Activated CD8-positive, alpha-beta memory T cell treated with anti-CD3 and anti-CD28 coated beads for 1 hour (primary cell): ENCODE measurements at places on chromosomes 3 and 15.

GRCh38 chr3:142618917-142619461, 22.8 kb downstream of the PLS1 start:
- no peak for DNase-seq

GRCh38 chr15:75171408-75171807, 30.3 kb upstream of the C15orf39 start:
- no peak for DNase-seq

GRCh38 chr3:187025656-187026316, 95.5 kb downstream of the ST6GAL1 start:
- DNase-seq: no peak

DNA sequence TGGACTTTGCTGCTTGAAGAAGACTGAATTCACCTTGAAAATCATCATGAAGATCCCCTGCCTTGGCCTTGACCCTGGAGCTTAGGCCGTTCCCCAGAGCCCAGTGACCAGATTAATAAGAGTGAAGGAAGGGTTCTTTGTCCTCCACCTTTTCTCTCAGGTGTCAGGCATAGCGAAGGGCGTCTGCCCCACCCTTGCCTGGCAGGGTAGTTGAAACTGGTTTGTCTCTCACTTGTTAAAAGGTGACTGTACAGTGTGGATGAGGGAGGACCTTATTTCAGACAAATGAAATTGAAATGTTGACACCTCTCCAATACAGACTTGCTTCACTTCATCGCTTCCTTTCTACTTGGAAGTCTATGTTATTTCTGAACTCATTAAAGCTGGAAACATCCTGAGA, 223.7 kb upstream of the BHLHE40 start:
- DNase-seq: no peak

- no peak for DNase-seq
Measured at GRCh38 chr3:127573912-127574311, 16.6 kb downstream of the TPRA1 start.

DNA sequence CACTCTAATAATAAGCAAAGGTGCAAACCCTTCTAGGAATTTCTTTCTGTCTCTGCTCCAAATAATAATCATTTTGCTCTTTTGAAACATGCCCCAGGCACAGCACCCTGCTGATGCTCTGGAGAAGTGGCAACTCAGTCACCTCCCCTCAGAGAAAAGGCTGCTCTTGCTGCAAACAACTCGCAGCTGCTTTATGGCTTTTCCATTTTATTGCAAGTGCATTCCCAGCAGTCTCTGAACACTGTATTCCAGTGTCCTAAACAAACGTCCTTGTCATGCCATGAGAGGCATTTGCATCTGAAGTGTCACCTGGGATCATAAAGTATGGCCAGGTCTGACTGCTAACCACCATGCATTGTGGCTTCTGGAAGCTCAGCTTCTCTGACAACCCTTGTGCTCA, 358.1 kb upstream of the TRIM42 start:
- no peak for DNase-seq

GRCh38 chr3:157280786-157281185, 120.8 kb upstream of the CCNL1 start:
- no peak for DNase-seq

DNA sequence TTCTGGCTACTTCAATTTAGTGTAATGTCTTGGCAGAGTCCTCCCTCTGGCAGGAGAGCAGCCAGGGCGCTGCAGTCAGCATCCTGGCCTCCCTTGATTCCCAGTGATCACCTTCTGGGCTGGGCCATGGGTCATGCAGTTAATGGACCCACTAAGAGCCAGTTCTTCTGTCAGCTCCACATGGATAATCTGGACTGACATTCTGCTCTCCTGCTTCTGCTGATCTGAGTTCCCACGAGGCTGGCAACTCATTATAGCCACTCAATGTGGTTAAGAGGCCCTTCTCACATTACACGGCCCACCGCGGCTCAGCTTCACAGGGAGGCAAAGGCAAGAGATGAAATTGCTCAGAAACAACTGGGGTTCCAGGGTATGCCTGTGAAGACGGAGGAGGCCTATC, 94.0 kb downstream of the WDR76 start:
- DNase-seq: no peak

DNA sequence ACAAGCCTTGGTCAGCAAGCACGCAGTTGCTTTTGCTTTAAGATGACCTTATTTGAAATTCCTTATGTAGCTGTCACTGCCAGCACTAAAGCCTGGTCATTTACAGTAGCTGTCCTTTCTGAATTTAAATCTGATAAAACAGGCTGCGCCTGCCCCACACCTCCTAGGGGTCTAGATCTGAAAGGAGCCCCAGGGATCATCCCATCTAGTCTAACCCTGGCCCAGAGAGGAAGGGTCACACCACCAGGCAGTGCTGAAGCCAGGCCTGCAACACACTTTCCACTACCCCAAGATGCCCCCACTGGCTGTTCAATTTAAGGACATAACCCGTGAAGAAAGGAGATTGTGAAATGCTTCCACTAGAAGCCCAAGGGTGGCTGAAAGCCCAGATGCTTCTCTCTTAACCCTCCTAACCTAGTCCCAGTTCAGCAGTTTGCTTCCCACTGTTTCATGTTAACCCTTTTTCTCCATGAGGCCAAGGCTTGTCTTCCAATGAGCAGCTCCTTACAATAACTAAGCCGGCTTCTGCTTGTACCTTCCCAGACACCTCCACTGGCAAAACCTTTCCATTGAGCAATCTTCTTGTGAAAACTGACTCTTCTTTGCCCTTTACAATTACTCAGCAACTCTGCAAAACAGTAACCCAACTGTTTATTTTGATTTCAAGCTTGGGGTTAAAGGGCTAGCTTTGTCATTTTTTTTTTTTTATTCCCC, 198.9 kb upstream of the LPP start:
- no peak for DNase-seq

DNA sequence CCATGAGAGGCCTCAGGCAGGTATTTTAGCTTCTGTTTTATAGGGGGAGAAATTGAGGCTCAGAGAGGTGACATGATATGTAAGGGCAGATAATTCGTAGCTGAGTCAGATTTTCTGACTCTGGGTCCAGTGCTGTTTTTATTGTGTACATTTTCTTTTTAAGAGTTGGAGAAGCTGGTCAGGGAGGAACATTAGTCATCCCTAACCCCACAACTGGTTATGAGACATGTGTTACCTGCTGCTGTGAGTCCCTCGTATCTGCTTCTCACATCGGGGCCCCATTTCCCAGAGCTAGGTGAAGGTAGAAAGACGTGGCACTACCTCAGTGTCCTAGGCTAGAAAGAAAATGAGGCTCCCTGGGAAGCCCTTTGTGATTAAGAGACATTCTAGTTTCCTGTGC, 28.6 kb downstream of the GALNT15 start:
- no peak for DNase-seq

GRCh38 chr3:52026041-52026440, 30.3 kb downstream of the DUSP7 start:
- no peak for DNase-seq

DNA sequence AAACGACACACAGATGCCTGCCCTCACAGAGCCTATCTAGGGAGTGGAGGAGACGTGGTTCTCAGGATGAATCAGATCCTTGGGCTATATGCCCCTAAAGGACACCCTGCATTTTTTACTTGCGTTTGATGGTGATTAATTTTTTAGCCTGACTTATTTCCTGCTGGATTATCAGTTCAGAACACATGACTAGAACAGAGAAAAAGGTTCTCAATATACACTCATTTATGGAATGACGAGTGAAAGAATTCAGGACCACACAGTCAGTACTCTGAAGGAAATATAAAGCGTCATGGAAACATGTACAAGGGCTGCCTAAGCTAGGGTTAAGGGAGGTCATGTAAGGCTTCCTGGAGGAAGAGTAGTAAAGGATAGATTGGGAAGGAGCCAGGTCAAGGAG, 121.8 kb downstream of the SSR3 start:
- DNase-seq: no peak

- no peak for DNase-seq
Measured at GRCh38 chr15:67194171-67195114, 60.0 kb downstream of the AAGAB start.

GRCh38 chr3:17300441-17300840, 415.7 kb downstream of the PLCL2 start:
- DNase-seq: no peak

DNA sequence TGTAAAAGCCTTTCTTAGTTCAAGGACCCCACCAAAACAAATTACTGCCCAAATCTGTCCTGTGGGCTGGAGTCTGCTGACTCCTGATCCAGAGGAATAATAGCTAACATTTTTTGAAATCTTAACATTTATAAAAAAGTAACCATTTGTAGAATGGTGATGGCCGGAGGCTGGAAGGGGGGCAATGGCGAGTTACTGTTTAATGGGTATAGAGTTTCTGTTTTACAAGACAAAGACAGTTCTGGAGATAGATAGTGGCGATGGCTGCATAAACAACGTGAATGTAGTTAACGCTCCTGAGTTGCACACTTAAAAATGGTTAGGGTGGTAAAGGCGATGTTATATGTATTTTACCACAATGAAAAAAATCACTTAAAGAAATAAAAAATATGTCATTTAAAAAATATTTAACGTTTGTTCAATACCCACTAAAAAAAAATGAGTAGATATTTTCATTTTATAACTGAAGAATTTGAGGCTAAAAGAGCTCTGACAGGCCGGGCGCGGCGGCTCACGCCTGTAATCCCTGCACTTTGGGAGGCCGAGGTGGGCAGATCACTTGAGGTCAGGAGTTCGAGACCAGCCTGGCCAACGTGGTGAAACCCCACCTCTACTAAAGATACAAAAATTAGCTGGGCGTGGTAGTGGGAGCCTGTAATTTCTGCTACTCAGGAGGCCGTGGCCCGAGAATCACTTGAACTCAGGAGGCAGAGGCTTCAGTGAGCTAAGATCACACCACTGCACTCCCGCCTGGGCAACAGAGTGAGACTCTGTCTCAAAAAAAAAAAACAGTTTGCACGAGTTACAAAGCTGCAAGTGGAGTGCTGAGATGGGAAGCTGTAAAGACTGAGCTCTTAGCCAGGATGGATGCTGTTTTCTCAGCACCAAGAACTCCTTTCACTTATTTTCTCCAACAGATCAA, 37.6 kb downstream of the IGF2BP2 start:
- DNase-seq: no peak

DNA sequence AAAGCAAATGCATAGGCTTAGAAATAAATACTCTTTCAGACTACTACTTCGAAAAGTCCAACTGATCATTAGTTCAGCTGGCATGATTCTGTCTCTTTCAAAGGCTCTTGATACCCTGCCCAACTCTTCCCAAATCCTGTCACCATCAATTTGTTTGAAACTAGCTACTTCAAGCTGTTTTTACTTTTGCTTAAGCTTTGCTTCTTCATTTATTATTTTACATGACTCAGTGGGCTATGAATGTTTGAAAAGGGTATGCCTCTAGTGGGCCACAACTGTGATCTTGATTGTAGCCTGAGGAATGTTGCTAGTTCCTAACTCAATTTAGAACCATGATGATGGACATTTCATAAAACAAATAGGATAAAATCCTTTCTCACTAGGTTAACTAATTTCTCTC, 340.8 kb downstream of the NAALADL2 start:
- DNase-seq: no peak

GRCh38 chr3:38268087-38268486, 2.5 kb downstream of the SLC22A13 start:
- no peak for DNase-seq

DNA sequence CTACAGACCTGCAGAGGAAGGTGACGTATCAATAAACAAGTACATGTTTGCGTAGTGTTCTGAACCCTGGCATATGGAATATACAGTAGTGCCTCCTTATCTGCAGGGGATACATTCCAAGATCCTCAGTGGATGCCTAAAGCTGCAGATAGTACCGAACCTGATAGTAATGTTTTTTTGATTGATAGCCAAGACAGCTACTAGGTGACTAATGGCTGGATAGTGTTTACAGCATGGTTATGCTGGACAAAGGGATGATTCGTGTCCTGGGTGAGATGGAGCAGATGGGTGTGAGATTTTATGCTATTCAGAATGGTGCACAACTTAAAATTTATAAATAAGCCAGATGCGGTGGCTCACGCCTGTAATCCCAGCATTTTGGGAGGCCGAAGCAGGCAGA, 55.8 kb upstream of the IGF2BP2 start:
- DNase-seq: no peak

DNA sequence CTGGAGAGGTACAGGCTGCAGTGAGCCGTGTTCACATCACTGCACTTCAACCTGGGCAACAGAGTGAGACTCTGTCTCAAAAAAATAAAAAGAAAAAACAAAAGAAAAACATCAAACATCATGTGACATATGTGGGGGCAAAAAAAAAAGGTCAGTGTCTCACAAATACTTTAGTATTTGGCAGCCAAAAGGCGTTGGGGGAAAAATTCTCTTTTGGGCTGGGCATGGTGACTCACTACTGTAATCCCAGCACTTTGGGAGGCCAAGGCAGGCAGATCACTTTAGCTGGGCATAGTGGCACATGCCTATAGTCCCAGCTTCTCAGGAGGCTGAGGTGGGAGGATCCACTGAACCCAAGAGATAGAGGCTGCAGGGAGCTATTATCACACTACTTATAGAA, 47.6 kb downstream of the TMCC1 start:
- no peak for DNase-seq

GRCh38 chr15:38844736-38845135, 280.1 kb upstream of the RASGRP1 start:
- DNase-seq: no peak

- no peak for DNase-seq
Measured at GRCh38 chr3:49222002-49222401, 50.6 kb downstream of the KLHDC8B start.

DNA sequence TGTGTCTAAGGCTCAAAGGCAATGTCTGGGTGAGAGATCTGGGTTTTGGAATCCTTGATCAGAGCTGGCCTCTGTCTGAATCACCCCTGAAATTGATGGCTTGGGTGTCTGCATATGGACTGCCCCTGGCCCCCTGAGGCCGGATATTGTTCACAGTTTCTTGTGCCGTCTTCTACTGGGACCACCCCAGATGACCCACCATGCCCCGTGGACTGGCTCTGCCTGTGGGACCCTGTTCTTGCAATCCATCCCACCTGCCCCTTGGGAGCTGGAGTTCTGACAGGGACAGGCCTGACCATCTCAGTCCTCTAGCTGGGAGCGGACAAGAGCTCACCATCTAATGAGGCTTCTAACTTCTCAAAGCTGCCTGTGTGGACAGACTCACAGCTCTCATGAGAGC, 119.9 kb downstream of the FAM43A start:
- no peak for DNase-seq

DNA sequence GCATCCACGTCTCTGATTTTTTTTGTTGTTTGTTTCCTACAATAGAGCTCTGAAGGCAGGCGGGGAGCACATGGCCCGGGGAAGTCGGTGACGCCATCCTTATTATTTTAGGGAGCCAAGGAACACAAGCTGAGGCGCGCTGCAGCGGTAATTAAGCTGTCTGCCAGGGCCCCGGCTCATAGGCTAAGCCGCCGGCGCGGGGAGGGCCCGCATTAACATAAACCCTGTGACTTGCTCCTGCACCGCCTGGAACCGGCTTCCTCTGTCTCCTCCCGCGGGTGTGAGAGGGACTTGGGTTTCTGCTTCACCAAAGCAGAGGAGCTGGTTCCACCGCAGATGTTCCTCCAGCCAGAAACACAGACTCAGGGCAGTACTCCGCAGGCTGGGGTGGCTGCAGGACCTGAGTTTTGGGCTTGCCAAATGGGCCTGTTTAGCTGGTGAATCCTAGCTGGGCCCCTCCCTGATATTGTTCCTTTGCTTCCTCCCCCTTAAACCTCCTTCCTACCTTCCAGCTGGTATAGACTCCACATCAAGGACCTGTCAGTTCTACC, 25.3 kb downstream of the ANP32A start:
- peak; percentile 33 for DNase-seq
